ENCODE measurements at places on chromosomes 11 and 22.

DNA sequence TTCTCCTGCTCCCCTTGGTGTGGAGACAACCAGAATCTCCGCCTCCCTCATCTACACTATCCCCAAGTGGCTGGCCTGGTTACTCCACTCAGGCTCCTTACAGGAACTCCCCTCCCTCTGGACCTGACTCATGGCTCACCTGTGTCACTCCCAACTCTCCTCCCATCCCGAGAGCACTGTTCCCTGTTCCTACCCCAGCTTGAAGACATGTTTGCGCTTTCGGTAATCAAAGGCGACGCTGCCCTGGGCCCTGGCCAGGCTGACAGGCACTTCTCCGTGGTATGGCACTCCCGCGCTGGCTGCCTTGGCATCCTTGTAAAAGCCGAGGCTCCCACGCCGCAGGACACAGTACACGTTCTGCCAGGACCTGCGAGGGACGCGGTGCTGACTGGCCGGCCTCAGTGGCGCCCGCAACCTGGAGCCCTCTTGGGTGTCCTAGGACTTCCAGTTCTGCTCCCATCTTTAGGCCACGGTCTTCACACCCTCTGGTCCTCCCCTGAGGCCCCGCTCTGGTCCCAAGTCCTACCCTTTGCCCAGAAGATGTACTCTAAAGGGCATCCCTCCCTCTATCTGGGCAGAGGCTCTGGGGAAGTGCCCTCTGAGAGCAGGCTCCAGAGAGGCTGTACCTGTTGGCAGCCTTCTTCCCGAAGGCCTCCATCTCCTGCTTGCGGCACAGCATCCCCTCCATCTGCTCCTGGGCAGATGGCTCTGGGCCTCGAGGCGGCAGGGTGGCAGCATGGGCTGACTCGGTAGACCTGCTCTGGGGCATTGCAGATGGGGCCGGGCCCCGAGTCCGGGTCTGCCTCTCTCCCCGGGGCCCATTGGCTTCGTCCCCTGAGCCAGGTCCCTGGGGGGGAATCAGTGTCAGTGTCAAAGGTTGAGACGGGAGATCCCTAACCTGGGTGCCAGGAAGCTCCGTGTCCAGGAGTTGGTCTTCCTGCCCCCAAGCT, 9.4 kb upstream of the RBM4B start:
- DNase-seq: no peak

GRCh38 chr11:102762361-102762767, 18.1 kb downstream of the MMP10 start:
- DNase-seq: no peak

- no peak for DNase-seq
Observed at GRCh38 chr11:12556155-12556554, 118.1 kb upstream of the TEAD1 start.

DNA sequence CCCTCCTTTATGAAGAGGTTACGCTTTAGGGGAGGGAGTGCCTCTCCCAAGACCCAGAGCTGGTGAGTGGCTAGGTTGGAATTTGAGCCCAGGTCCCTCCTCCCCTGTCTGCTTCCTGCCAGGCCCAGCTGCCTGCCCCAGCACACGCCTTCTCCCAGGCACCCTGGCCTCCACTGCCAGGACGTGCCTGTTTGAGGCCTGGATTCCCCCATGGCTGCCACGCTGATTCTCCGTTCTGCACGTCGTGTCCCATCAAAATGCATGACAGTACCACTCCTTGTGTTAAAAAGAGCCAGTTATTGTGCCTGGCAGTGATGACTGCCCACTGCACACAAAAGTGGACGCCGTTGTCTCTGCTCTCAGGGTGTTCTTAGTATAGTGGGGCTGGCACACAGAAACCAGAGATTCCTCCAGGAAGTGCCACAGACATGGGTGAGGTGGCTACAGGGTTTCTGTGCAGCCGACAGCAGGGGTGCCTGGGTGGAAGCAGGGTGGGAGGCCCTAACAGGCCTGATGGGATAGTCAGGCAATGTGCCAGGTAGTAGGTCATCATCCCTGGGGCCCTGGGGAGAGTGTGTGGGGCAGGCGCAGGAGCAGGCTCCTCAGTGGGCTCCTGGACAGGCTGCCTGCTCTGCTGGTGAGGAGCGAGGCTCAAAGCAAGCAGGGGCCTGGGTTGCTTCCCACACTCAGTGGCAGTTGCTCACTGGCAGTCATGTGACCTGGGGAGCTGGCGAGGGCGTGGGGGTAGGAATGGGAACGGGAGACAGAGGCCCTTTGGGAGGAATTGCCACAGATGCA, 24.2 kb downstream of the MED15 start:
- peak; percentile 18 for DNase-seq

DNA sequence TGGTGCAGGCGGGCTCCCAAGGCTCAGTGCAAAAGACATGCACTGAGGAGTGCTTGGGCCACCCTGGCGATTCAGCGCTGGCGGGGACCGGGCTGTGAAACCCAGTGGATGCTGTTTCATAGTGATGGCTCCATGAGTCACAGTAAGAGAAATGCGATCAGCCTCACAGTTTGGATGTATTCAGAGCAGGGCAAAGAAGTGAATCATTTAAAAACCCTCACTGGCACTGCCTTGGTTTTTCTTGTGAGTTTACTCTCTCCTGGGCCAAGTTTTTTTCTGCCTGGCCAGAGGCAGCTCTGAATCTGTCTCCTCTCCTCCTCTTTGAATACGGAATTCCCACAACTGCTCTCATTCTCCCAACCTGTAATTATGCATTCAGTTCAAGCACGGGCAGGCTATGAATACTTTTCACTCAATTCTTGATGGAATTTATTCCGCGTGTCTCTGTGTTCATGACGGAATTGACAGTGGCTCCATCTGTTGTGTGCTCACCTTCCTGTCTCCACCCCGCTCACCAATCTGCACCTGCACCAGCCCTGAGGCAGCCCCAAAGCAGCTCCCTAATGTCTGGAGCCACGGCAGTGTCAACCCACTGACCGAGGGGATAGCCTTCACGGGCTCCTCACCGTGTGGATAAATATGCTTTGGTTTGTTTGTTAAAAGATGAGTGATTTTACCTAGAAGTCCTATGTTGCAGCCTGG, 14.9 kb downstream of the ADAMTS8 start:
- DNase-seq: no peak

DNA sequence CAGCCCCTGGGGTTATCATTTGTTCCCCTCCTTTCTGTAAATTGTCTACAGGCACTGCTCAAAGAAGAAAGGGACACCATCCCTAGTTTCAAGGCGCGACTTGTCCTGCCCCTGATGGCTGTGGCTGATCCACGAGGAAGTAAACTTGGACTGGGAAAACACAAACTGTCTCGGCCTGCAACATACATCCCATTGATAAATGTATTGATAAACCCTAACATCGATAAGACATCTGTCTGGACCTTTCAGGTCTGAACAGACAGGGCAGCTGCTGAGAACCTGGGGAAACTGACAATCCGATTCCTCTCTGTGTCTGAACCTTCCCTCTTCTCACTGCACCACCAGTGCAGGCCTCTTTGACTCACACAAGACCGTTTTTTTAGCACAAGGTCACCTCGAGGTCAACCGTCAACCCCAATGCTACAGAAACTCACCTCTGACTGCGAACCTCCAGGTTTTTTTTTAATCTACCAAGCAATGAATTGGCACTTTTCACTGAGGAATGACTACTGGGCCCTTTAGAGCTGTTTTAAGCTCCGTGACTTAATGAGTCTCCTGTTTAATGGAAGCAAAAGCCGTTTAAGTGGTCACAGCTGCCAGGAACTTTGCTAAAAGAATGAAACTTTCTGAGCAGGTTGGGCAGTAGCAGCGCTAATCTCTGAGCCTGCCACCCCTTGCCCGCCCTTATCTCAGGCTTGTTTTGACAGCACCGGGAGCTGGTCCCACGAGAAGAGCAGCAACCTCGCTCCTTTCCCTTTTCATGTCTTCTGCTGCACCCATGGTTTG, 203.8 kb upstream of the TMEM45B start:
- no peak for DNase-seq

DNA sequence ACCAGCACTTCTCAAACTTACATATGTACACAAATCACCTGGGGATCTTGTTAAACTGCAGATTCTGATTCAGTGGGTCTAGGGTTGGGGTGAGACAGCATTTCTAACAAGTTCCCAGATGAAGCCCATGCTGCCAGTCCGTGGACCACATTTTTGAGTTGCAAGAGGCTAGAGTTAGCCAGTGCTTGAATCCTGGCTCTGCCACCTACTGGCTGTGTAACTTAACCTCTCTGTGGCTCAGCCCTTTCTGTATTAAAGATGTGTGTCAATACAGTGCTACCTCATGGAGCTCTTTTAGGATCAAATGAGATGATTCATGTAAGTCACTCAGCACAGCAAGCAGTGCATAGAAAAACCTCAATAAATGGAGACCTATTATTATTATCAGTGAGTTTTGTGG, 90.2 kb upstream of the ISX start:
- no peak for DNase-seq

GRCh38 chr11:15006139-15006759, 34.1 kb upstream of the CALCA start:
- DNase-seq: no peak

GRCh38 chr11:134032043-134032442, 36.8 kb upstream of the JAM3 start:
- DNase-seq: no peak

GRCh38 chr11:13314676-13315394, 37.2 kb downstream of the BMAL1 start:
- DNase-seq: no peak

DNA sequence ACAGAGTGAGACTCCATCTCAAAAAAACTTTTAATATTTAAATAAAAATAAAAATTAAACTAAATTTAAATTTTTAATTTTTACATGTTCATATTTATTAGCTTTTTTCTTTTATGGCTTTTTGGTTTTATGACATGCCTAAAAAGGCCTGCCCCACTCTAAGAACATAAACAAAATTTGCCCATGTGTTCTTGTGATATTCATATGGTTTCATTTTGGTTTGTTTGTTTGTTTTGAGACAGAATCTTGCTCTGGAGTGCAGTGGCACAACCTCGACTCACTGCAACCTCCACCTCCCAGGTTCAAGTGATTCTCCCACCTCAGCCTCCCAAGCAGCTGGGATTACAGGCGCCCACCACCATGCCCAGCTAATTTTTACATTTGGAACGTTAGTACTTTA, 27.7 kb downstream of the SUSD2 start:
- DNase-seq: no peak

DNA sequence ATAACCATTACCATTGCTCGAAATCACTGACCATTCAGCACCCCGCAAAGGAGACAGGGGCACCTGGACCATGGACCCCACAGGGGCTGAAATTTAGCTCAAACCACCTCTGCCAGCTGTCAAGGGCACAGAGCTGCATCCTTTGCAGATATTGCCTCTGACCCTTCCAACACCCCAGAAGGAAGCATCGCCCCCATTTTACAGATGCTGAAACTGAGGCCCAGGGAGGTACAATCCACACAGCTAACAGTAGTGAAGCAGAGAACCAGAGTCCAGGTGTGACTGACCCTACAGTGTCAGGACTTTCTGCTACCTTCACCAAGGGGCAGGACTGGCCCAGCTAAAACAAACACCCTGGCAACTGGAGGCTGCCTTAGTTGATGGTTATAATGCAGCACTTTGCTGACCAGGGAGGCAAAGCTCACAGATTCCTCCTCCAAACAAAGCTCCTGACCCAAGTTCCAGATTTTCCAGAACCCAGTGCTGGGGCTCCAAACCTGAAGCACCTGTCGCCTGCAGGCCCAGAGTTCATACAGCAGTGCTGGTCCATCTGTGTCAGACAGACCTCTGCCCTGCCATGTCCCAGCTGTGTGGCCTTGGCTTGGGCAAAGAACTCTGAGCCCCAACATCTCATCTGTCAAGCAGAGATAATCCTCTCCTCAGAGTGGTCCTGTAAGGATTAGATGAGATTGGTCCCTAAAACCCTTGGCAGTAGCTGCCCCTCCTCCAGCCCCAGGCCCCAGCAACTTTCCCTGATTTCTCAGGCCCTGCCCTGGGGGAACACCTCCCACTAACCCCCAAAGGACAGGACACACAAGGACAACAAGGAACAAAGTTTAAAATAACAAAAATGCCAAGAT, 15.2 kb upstream of the ARAP1 start:
- DNase-seq: no peak

DNA sequence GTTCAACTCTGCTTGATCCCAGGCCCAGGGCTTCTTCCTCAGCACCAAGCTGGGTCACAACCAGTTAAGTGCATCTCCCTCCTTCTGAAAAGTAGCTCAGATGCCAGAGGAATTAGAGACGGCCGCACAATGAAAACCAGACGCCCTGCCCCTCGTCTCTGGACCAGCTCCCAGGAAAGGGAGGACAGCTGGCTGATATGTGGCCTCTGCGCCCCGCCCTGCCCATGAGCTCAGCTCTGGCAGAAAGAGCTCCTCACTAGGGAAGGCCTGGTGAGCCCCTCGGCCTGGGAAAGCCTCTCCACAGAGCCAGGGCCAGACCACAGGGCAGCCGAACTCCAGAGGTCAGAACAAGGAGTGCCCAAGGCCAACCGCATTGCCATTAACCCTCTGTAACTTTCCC, 18.1 kb upstream of the SCGB1A1 start:
- DNase-seq: no peak

DNA sequence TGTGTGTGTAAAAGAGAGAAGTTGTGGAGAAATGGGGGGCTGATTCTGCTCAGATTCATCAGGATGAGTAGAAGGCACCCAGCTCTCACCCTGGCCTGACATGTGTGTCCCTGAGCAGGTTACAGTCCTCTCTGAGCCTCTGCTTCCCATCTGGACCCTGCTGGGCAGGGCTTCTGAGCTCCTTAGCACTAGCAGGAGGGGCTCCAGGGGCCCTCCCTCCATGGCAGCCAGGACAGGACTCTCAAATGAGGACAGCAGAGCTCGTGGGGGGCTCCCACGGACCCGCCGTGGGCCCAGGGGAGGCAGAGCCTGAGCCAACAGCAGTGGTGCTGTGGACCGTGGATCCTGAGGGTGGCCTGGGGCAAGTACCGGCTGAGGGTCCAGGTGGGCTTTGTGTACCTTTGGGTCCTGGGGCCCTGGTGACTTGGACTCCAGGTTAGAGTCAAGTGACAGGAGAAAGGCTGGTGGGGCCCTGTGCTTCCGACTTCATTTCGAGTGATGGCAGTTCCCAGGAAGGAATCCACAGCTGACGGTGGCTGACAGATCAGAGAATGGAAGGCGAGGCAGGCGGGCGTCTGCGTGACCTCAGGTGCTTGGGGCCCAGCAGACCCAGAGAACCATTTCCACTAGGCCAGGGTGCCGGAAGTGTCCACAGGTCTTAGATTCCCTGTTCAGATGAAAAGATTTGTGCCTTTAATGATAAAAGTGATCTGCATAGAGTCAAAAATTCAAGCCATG, 21.9 kb downstream of the NEAT1 start:
- DNase-seq: no peak

DNA sequence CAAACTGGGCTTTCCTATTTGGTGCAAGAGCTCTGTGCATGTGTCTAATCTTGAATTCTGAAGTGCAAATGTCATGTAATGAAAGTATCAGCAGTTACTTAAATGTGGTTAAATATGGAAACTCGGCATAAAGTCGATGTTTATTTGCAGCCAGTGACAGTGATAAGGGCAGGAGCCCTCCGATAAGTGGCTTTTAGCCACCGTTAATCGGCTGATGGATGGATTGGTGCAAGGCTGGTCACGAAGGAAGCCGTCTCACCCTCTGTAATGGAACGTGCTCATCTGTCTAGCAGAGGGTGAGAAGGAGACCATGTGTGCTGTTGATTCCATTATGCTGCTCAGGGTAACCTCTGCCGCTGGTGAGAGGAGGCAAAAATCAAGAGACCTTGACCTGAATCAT, 121.8 kb upstream of the PAX6 start:
- no peak for DNase-seq
